ENCODE measurements at places on chromosomes 2 and 18.

- DNase-seq = no peak
Measured at GRCh38 chr2:94875064-94875819, 4.0 kb downstream of the TEKT4 start.

DNA sequence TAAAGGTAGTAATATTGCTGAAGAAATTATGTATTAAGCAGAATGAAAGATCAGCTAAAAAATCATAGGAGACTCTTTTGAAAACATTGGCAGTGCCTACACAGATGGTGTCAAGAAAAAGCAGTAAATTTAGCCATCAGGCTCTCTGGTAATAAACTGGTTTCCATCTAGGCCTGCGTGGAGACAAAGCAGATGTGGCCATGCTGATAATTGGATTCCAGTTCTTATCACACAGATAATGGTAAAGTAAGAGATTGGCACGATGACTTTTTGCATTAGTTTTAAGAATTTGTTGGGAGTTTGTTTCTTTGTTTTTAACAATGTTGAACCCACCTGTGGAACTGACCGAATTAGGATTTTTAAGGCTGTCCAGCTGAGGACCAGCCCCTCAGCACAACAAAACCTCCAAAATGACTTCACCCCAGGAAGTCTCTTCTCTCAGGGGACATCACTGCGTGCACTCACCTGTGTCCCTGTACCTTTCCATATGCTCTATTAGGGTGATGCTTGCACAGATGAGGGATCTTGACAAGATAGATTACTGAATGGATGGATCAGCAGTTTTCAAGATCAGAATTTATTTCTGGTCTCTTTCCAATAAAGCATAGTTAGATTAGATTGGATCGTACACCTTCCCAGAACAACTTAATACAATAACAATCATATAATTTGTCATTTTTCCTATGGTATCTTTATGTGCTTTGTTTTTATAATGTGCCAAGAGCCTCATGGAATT lies 69.1 kb upstream of the DNAJC10 start:
- DNase-seq = no peak

DNA sequence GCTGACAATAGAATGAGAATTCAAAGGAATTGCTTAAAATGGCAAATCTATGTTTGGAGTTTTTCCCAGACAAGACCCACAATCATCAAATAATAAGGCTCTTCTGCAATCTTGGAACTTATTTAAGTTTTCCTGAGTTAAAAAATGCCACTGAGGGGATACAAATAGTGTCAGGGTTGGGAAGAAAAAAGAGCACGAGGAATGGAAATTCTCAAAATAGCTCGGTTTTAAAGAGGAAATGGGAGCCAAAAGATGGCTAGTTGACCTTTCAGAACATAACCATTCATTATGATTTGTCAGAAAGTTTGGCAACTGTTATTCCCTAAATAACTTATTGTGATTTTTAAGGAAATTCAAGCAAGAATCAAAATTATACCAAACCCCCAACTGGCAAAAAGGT lies 127.7 kb downstream of the RAPGEF4 start:
- DNase-seq = no peak

DNA sequence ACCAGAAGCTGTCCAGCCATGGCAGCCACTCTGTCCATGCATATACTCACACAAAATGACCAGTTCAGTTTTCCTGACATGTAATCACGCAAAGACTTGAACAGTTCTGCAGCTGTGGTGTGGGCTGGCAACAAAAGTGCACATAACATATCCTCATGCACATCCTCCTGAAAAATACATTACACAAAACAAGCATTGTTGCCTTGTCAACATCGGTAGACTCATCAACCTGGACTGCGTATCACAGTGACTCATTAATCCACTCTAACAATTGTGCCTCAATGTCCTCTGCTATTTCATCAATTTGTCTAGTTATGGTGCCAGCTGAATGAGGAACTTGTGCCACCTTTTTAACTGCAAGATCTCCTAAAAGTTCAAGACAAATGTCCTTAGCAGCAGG lies 19.5 kb downstream of the RBKS start:
- DNase-seq = no peak

DNA sequence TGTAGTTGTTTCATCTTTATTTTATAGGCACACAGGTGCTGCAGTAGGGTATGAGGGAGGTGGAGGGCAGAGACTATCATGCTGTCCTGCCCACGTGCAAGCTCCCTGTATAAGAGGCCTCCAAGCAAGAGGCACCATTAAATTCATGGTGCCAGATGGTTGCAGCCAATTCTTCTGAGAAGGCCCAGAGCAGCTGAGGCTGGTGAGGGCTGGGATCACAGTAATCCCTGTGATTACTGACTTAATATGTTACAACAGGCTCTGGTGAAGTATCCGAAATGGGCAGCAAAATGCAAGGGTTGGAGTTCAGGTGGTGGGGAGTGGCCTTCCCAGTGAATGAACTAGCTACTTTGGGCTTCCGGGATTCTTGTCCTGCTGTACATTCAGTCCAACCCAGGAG lies 191.9 kb upstream of the SMAD2 start:
- DNase-seq = no peak

DNA sequence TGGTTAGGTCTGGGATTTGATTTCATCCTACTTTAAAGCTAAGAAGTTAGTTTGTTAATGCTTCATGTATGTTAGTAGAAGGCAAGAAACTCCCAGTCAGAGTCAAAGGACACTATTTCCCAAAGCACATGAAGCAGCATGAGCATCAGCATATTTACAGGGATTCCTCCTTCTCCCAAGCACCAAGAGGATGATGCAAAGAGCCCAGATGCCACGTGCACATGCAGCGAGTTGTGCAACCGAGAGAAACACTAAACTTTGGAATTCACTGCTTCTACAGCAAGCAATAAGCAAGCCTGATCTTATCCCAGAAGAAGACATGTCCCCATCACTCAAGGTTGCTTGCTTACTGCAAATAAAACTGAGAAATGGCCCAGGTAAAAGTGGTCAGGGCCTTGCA lies 32.5 kb downstream of the CPO start:
- DNase-seq = no peak

DNA sequence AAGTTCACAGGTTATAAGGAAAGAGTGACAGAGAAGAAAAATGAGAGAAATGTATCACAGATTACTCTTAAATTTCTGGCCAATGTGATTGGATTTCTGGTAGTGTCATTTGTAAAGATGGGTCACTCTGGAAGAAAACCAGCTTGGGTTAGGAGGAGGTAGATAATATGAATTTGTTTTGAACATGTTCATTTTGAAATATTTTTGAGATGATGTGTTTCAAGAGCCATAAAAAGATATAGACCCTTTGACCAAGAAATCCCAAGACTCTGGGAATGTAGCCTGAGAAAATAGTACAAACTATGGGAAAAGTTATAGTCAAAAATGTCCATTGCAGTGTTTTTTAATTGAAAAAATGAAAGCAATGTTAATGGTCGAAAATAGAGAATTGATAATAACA lies 70.7 kb downstream of the CALCRL start:
- DNase-seq = no peak

DNA sequence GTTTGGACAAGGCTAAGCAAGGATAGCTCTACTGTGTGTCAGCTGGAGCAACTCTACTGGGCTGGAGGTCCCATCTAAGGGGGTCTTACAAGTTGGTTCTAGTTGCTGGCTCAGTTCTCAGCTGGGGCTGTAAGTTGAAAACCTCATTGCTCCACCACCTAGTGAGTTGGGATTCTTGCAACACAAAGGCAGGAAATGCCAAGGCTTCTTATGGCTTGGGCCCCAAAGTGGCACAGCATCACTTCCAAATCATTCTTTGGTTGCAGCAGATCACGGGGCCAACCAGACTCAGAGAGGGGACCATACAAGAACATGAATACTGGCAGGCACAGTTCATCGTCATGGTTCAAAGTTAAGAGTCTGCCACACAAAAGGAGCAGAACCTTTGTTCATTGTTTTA lies 332.7 kb downstream of the LRRTM1 start:
- DNase-seq = no peak

DNA sequence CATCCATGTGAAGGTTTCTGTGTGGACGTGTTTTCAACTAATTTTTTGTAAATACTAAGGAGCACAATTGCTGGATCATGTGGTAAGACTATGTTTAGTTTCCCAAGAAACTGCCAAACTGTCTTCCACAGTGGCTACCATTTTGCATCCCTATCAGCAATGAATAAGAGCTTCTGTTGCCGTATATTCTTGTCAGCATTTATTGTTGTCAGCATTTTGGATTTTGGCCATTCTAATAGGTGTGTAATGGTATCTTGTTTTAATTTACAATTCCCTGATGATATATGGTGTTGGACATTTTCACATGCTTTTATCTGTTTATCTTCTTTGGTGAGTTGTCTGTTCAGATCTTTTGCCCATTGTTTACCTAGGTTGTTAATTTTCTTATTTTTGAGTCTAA lies 34.5 kb downstream of the SCRN3 start:
- no peak for DNase-seq

DNA sequence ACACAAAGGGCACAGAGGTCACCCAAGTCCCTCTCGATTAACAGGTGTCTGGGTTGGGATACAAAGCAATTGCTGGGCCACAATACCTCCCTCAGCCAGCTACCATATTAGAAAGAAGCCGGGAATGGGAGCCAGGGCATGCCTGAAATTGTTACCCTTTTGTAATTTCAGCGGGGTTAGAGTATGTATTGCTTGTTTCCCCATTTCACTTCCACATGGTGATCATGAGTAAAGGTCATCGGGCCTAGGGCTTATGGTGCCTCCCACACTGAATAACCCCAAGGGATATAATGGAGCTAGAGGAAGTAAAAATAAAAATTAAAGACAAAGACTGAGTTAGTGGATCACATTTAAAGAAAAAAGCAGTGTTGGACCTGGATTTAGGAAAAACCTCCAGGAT lies 437.2 kb upstream of the KLHL29 start:
- no peak for DNase-seq

GRCh38 chr2:108577099-108577498 lies 42.8 kb downstream of the LIMS1 start:
- no peak for DNase-seq

- DNase-seq = no peak
Measured at GRCh38 chr2:28276076-28276618, 116.5 kb upstream of the FOSL2 start.

DNA sequence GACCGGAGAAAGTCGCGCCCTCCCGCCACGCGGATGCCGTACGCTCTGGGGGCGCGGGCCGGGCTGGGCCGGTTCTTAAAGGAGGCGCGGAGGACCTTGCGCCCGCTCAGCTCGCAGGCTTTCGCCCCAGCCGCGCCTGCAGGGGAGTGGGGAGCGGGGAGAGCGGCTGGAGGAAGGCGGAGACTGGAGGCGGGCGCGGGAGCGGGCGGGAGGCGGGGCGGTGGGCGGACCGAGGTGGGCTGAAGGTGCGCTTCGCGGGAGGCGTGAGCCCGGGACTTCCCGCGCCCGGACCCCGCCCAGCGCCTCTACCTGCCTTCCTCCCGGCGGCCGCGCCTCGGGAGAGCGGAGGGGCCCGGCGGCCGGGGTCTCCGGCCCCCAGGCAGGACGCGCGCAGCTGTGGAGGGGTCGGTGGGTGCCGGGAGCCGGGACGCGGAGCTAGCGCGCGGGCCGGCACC lies at the start of gene ADRA2B:
TSS of gene ADRA2B (minus strand) at position 148 of the 455 bp plus-strand sequence. CDS start 422 bp downstream, outside the sequence.
- DNase-seq = peak; percentile 47

DNA sequence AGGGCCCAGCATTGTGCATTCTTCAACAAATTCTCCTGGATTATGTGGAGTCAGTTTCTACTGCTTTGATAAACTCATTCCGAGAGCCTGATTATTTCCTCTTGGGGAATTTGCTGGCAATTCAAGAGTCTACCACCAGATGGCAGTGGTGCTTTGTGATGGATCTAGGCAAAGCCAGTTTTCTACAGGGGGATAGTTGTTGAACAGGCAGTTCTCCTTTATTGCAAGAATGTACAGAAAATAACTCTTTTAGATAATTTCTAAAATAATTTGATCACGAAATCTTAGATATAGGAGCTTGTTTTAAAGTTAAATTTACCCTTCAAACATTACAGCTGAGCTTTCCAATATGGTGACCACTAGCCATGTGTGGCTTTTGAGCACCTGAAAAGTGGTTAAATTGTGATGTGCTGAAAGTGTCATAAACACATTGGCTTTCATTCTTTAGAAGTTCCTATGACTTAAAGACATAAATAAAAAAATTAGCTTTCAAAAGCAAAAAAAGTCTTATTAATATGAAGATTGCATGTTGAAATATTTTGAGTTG lies 66.7 kb upstream of the HAAO start:
- DNase-seq = no peak

- DNase-seq = no peak
Measured at GRCh38 chr18:35179906-35180305, 60.9 kb upstream of the ZNF397 start.

- no peak for DNase-seq
Measured at GRCh38 chr2:47741101-47741500, 41.8 kb upstream of the MSH6 start.

DNA sequence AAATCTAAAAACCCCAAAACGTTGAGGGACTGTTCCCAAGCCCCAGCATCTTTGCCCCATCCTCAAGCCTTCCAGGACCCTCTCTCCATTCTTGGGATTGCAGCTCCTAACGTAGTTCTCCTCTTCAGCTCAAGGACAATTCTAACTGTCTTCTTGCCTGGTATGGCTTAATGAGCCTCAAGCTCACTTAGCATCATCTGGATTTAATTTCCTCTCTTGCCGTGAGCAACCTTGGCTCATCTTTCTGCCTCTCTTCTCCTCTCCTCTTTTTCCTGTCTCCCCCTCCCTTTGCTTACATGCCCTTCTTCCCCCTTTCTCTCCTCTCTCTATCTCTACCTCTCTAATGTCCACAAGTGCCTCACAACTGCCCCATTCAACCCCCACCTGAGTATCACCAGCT lies 44.2 kb downstream of the TACR1 start:
- DNase-seq = no peak

GRCh38 chr2:220002699-220003098 lies 375.3 kb downstream of the SLC4A3 start:
- no peak for DNase-seq

- DNase-seq = no peak
Measured at GRCh38 chr2:40719414-40719813, 267.5 kb upstream of the SLC8A1 start.

GRCh38 chr2:62150597-62151305 lies 45.2 kb upstream of the B3GNT2 start:
- no peak for DNase-seq

GRCh38 chr2:218981881-218982585 lies 3.0 kb downstream of the FEV start:
- no peak for DNase-seq

DNA sequence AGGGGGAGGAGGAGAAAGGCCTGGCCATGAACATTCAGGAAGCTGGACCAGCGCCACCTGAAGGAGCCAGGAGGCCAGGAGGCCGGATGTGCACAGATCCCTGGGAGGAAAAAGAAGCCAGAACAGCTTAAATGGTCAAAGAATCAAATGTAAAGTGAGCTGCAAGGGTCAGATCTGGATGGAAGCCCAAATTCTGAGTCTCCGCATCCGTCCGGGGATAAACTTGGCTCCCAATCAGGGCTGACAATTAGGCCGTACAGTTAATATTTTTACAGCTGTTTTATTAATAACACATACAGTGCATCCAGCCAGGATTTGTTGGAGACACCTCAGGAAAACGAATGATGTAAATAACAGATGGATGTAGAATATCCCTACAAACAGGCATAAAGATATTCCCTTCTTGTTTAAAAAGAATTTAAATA lies 495.1 kb upstream of the TCF4 start:
- DNase-seq = no peak

All from activated CD4-positive, CD25-positive, alpha-beta regulatory T cell (primary cell).